ENCODE measurements at places on chromosomes 13 and 19. TPM values are rescaled to one million over a fixed set of nuclear protein-coding genes. Genes with fewer than 3 reads are reported as not detected.
A peak's percentile ranks its signal among the peaks of the same experiment; 100 is the strongest.

DNA sequence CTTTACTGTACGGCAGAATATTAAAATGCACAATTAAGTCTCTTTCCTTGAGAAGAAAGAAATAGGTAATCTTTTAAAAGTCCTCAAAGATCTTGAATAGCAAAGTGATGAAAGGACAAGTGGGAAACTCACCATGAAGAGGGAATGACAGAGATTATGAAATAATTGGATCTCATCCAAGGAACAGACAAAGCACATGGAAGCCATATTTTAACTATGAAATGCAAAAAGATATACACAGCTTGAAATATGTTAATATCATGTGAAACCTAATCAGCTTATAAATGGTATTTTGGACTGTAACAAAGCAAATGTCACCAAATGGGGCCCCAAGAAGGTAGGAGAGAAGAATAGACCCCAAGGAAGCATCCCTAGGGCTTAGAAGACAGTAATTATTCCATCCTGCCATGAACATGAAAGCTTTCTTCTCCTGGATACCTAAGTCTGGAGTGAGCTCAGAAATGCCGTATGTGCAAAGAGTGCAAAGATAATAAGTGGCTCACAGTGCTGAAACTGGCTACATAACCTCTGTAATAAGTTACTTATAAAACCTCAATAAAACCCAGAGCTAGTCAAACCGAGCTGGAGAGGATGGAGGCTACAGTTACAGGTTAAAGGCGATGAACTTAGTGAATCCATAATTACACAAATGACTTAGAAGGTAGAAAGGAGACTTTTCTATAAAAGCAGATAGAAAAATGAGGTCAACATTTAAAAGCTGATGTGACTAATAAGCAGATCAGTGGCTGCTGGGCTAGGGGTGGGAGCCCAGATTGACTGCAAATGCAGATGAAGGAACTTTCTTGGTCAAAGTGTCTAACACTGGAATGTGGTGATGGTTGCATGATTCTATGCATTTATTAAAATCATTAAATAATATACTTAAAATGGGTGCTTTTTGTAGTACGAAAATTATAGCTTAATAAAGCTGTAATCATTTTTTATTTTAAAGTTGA lies 34.4 kb downstream of the DCLK1 start:
- no peak for DNase-seq

DNA sequence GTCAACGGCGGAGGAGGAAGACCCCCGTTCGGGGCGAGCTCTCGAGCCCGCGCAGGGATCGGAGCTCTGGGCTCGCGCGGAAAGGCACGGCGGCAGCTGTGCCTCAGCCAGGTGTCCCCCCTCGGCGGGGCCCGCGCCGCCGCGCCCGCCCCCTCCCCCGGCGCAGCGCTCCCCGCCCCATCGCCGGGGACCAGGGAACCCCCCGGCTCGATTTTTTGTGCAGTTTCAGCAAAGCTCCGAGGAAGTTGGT lies 110.0 kb downstream of the KCNRG start:
- no peak for DNase-seq

GRCh38 chr13:40191186-40191980 lies 475.1 kb downstream of the FOXO1 start:
- DNase-seq = no peak

GRCh38 chr13:27455331-27455855 lies 5.0 kb upstream of the MTIF3 start:
- no peak for DNase-seq

DNA sequence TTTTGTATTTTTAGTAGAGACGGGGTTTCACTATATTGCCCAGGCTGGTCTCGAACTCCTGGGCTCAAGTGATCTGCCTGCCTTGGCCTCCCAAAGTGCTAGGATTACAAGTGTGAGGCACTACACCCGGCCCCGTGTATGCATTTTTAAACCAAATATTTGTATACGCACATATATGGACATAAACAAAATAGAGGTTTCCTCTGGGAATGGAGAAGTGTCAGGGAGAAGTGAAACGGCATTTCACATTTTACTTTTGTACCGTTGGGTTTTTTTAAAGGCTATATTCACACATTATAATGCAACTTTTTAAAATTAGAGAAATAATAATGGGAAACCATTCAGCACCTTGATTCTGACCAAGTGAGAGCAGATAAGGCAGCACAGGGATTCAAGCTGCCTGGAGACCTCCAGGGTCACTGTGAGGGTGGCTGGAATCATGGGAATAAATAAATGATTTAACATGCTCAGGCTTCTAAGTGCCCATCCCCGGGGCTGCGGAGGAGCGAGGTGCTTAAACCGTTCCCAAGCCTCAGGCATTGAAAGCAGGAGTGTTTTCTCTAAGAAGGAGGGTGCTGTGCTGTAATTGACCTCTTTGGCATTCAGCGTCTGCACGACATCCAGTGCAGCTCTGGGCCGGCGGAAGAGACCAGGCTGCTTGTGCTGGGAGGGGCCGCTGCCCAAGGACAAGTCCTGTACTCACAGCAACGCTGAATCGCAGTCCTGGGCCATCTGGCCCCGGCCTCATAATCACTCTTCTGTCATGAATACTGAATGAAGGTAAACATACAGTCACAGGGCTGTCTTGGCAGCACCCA lies 24.7 kb downstream of the GPR42 start:
- no peak for DNase-seq

DNA sequence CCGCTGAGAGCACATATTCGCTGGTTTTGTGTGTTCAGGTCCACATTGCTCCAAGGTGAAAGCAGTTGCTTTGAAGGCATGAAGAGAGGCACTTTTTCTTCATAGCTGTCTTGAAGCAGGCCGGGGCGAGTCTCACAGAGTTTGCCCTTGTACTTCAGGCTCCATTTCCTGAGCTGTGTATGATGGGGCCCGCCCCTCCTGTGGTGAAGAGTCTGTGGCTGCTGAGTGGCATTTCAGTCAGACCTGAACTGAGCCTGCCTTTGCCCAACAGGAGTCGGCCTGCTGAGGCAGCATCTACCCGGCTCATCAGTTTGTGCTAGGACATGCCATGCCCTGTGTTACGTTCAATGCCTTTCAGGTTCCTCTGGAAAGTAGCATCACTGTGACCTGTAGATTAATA lies 44.4 kb upstream of the C1QTNF9 start:
- DNase-seq = no peak

DNA sequence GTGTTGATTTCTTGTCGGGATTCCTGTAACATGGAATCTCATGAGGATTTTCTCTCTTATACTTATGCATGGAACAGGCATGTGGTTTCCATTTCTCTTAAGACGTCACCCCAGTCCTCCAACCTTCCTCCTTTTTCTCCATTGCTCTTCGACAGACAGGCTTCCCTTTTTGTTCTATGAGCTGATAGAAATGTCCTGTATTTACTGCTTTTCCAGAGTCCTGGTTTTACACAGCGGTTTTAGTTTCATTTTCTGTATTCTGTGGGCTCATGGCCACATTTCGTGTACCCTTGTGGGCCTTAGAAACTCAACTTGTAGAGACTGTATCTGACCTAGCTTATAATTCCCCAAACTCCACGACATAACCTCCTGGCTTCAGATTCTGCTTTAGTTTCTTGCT lies 113.1 kb downstream of the PAN3 start:
- no peak for DNase-seq

DNA sequence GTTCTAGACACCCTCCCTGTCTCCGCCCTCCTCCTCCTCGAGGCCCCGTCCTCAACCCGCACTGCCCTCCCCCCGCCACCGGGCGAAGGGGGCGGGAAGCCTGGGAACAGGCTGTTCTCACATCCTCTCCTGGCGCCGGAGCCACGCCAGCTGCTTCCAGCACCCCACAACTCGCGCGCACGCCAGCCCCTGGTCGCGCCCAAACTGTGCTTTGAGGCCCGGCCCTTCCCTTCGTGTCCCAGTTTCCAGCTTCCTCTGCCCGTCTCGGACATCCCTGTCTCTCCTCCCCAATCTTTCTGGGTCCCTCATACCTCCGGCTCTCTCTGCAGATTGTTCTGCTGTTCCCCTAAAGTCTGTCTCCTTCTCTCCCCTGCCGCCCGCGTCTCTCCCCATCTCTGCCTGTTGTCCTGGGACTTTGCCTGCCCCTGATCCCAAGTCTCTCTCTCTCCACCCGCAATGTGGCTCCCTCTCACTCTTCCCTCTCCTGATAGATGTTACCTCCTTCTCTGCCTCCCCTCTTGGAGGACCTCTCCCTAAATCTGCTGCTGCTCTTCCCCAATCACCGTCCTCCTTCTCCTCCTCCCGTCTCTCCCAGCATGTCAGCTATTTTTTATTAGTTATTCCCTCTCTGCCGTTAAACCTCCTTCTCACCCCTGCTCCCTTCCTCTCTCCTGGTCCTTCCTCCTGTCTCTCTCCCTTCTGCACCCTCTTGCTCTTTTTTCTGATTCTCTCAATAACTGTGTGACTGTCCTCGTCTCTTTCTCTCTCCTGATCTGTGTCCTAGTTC lies 14.2 kb downstream of the DPF1 start:
- DNase-seq = peak; percentile 88

DNA sequence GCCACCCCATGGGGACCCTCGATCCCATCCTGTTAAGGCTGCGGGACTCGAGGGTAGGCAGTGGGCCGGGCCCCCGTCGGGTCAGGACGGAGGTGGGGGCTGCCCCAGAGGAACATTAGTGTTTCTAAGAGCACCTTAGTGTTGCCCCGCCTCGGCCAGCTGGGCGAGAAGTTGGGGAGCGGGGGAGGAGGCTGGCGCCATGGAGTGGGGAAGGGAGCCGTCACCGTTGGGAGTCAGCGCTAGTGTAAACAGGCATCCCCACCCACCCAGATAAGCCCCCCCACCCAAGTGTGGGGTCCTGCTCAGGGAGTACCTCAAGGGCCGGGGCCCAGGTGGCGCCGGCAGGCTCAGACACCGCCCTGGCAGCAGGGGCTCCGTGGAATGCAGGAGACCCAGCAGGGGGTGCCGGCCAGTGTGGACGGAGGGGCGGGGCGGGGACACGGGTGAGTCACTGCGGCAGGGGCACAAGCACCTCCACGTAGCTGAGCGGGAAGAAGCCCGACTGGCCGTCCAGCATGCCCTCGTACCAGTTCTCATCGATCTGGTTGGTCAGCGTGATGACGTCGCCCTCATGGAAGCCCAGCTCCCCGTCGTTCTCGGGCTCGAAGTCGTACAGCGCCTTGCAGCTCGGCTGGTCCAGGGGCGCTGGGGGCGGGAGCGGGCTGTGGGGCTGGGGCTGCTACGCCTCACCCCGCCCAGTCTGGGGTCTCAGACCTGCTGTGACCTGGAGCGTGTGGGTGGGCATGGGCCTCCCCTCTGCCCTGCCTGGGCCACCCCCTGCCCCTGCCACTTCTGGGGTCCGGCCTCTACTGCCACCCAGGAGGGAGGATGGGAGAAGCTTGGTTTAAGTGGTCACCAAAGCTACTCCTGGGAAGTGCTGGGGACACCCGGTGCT lies 18.0 kb downstream of the MPND start:
- no peak for DNase-seq

DNA sequence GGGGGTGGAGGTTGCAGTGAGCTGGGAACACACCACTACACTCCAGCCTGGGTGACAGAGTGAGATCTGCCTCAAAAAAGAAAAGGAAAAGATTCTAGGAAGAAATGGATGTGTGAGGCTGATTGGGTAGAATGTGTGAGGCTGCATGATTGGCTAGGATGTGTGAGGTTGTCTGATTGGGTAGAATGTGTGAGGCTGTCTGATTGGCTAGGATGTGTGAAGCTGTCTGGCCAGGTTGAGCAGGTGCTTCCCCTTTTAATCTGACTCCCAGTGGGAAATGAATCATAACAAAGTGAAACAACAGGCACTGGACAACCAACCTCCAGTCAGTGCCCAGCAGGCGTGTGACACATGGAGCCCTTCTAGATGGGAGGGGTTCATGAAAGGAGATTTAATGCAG lies 14.7 kb downstream of the C13orf46 start:
- DNase-seq = no peak

DNA sequence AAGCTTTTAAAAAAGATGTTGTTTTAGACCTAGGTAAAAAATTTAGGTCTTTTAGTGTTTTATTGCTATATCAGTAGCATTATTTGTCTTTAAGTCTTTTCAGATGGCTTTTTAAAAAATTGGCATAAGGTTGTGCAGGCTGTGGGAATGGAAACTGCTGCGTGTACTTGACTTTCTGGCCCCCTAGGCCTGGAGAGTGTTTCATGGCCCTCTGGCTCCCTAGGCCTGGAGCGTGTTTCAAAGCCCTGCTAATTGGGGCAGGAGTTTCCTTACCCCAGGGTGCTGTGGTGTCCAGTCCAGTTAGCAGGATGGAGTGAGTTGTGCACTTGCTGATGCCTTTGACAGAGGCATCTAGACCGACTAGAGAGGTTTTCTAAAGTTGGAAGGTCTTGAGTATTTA lies 23.8 kb downstream of the PRAM1 start:
- DNase-seq = no peak

GRCh38 chr13:26881154-26881553 lies 120.6 kb upstream of the GPR12 start:
- DNase-seq = no peak

DNA sequence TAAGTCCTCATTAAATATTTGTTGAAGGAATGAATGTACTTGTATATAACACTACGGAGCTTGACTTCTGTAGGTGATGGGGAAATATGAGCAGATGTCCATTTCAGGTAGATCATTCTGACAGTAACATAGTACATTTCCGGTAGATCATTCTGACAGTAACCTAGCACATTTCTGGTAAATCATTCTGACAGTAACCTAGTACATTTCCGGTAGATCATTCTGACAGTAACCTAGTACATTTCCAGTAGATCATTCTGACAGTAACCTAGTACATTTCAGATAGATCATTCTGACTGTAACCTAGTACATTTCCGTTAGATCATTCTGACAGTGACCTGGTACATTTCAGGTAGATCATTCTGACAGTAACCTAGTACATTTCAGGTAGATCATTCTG lies 2.5 kb downstream of the PHF11 start:
- no peak for DNase-seq

DNA sequence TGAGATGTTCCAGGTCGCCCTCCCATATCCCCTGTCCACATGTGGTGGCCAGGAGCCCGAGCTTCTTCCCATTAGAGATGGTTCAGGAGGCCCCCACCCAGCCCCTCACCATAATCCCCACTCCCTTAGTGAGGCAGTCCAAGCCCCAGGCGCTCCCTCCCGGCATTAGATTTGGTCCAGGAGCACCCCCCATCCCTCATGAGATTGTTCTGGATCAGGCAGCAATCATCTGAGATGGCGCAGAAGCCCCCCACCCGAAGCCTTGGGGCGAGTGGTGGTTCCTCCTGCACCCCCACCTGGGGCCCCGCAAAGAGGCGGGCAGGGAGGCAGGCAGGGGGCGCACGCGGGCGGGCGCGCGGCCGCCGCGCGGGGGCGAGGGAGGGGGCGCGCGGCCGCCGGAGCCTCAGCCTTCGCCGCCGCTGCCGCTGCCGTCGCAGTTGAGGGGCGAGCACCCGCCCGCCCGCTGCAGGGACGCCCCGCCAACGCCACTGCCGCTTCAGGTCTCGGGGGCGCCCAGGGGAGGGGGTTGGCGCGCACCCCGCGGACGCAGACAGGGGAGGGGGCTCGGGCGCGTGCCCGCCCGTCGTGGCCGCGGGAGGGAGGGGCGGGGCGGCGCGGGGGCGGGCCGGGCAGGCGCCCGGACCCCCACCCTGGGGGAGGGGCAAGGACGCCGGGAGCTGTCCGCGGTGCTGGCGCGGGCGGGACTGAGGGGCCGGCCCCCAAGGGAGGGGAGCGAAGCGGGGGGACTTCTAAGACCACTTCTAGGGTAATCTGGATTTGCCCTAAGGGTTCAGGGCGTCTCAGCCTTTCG lies 46.4 kb upstream of the SHKBP1 start:
- no peak for DNase-seq

Gene ZNF808
- 34.0 TPM for total RNA-seq

Gene LGALS7B
- not detected for total RNA-seq

Gene ZNF616
- 5.6 TPM for total RNA-seq

Gene GPR4
- 5.1 TPM for total RNA-seq

Gene ACTN4
- 111 TPM for total RNA-seq

Gene IPO5
- total RNA-seq = 113 TPM
